GM13976 (cell line): ENCODE measurements at places on chromosomes 12 and 14.

DNA sequence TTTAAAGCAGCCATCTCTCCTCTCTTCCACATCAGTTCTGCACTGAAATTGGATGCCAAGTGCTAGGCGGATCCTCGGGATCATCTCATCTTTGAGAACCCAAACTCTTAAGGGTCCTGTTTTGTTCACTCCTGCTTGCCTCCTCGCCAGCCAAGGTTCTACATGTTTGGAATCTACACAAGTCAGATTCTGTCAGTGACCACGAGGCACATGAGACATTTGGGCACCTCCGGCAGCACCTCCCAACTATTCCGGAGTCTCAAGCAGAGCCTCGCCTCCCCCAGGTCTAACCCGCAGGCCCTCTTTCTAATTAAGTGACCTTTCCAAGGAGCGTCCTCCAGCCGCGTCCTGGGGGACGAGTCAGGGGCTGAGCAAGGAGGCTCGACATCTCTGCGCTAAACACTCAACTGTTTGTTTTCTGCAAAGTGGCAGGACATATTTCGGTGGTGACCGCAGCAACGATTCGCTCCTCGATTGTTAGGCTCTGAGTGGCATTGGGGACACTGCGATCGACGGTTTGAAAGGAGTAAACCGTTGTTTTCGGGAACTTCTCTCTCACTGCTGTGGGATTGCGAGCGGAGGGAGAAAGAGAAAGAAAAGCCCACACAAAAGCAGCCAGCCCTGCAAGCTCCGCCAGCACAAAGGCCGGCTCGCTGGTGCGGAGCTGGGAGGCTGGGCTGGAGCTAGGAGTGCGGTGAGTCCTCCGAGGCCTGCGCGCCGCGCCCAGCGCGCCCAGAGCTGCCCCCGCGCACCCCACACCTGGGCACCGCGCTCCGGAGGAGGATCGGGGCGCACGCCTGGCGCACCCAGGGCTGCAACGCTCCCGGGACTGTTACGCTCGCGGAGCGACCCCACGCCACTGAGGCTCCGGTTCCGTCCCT is 640 bp downstream of the ARMH4 start:
- no peak for DNase-seq

DNA sequence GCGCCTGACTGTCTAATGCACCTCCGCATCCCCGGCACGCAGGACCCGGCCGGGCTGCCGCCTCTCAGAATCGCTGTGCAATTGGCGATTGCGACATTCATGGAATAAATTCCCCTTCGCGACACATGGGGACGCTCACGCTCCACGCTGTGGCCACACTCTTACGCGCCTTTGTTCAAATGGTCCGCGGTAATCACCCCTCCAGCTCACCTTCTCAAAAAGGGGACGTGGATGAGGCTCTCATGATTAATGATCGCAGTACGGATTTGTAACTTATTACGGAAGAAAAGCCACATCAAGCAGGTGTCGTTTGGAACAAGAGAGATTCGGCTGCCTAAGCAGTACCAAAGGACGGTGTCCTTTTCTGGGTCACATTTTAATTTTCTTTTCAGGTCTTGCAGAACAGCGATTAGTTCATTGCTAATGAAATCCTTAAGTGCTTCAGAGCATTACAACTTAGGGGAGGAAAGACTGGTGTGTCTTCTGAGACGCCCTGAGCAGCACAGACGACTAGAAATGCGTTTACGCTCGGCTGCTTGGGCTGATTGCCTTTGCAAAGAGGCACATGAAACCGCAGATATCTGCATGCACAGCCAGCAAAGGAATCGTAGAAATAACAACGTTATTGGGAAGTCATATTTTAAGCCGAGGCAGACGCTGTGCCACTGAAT is 37.3 kb upstream of the ADGRD1 start:
- DNase-seq, result peak; percentile 81

- DNase-seq, result no peak
Measured at GRCh38 chr12:5771756-5772155, 173.3 kb downstream of the ANO2 start.

DNA sequence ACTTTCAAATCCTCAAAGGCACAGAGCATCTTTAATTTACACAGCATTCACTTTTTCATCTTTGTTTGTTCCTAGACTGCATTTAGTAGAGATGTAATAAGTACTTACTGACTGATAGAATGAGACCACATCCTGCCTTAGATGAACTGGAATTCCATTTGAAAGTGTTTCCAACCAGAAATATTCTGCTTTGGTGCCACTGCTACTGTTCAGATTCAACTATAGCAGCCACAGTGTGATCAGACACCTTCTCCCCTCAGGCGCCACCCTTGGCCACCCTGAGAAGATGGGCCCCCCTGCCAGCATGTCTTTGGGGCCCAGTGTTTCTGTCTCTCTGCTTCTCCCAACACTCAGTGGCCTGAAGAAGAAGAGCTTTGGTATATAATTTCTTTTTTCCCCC is 449.1 kb downstream of the RAD51B start:
- DNase-seq, result no peak

GRCh38 chr12:47107926-47108325 is 28.2 kb upstream of the AMIGO2 start:
- DNase-seq, result no peak

- DNase-seq, result no peak
Measured at GRCh38 chr12:25896981-25897380, 61.5 kb upstream of the RASSF8 start.

DNA sequence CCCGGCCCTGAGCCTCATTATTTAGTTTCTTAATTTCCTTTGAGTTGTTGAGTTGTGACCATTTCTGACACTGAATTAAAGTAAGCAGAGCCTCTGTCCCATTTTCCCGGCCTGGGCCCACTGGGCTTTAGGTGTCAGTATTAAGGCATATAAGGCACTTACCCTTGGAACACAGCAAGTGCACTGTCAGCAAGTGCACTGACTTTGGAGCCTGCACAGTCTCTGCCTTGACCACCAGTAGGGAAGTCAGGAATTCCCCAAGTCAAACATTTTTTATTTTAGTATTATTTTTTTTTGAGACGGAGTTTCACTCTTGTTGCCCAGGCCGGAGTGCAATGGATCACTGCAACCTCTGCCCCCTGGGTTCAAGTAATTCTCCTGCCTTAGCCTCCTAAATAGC is 56.6 kb downstream of the MAX start:
- no peak for DNase-seq

GRCh38 chr12:106254724-106255123 is 6.9 kb upstream of the CKAP4 start:
- DNase-seq, result no peak

GRCh38 chr12:7060353-7060954 is at the start of gene C1S:
C1S (plus strand) TSS chr12:7060718; CDS start chr12:7061913, 1,195 bp downstream.
- no peak for DNase-seq
